Esophagus squamous epithelium (tissue), 5 donors: ENCODE measurements at places on chromosomes 1 and 21. TPM values are rescaled to one million over a fixed set of nuclear protein-coding genes. Genes with fewer than 3 reads are reported as not detected.

PDE9A gene
- 2.5 TPM for total RNA-seq

TTLL10 gene
- total RNA-seq, result not detected

NCMAP gene
- total RNA-seq, result not detected

TFF3 gene
- not detected for total RNA-seq
